Hematopoietic multipotent progenitor cell treated with erythropoietin and hydrocortisone succinate and interleukin-3 and kit ligand, for 4 days (in vitro differentiated cells): ENCODE measurements at places on chromosomes 11 and 22.

DNA sequence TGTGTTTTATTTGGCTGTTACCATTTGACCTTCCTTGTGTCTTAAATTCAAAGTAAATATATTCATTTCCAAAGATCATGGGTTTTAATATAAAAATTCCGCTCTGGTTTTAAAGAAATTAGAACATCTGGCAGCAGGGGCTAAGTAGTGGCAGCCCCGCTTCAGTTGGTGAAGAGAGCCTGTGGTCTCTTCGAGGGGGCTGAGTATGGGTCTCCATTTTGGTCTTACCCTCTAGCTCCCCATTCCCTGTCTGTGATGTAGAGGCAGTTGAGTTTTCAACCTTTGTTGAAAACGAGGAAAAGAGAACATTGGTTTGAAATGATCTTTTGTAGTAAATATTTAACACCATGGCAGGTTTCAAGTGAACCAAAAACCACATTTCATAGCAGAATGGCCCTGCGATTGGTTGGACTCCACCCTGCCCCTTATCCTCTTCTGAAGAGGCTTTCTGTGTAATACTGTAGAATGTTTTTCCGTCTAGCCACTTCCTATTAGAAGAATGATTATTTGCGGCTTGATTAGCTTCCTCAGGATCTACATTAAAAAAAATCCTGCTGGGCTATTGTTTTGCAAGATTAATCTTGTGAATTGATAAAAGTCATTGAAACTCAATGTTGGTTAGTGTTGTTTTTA is 17.7 kb downstream of the APLP2 start:
- DNase-seq: peak; percentile 81

- peak; percentile 81 for DNase-seq
Measured at GRCh38 chr11:72433455-72434036, 785 bp downstream of the CLPB start.

- DNase-seq: no peak
Measured at GRCh38 chr11:110305169-110306018, 9.0 kb upstream of the RDX start.

DNA sequence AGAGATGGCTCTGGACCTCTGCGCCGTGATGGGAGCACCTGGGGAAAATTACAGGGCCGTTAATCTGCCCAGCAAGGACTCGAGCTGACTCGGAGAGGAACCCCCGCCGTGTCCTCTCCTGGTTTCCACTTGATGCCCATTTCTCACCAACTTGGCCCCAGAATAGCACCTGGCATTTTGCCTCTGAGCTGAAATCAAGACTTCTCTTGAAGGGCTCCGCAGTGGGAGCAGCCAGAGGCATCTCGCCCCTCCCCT is 19.0 kb upstream of the CABP7 start:
- DNase-seq: no peak

DNA sequence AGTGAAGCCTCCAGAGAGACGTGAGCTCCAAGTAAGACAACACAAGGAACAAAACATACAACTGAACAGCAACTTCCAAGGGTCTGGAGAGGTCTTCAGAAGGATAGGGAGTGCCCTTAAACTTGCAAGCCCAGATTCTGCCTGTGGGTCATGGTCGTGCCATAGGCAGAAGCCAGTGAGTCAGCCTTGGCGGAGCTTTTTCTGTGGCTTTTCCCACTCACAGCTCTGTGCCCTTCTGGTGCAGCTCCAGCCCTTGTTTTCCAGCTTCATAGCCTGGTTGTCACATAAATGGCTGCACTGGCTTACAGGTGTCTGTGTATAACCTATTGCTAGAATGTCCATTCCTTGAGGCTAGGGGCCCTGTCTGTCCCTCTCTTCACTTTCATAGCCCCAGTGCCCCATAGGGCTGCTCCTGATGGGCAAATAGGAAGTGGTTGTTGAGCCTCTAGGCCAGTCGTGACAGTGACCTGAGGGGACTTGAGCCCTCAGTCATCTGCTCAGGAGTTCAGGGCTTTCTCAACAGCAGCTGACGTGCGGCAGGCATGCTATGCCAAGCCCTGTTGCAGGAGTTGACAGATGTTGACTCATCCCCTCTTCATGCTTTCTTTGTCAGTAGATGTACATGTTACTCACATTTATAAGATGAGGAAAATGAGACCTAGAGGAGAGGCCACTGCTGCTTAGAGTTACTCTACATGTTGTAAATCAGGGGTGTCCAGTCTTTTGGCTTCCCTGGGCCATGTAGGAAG is 7.4 kb downstream of the MED15 start:
- no peak for DNase-seq

- DNase-seq: no peak
Measured at GRCh38 chr11:133844217-133844616, 1.1 kb downstream of the SPATA19 start.
